AG04449 (cell line): ENCODE measurements at places on chromosomes 3 and 15.

DNA sequence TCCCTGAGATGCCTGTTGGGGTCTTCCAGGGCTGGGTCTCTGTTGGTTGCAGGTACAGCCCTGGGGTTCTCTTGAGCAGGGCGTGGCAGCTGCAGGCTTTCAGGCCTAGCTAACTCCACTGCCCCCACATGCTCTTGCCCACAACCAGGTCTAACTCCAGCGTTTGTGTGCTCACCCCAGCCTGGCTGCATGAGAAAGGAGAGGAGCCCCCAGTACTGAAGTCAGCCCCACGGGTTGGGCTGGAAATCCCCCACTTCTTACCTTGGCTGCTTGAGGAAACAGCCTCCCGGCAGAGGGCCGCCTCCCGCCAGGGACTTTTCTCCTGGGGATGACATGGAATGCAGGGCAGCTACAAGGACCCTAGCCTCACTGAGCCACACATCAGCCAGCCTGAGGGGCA, 16.7 kb upstream of the DLL4 start:
- DNase-seq = no peak

DNA sequence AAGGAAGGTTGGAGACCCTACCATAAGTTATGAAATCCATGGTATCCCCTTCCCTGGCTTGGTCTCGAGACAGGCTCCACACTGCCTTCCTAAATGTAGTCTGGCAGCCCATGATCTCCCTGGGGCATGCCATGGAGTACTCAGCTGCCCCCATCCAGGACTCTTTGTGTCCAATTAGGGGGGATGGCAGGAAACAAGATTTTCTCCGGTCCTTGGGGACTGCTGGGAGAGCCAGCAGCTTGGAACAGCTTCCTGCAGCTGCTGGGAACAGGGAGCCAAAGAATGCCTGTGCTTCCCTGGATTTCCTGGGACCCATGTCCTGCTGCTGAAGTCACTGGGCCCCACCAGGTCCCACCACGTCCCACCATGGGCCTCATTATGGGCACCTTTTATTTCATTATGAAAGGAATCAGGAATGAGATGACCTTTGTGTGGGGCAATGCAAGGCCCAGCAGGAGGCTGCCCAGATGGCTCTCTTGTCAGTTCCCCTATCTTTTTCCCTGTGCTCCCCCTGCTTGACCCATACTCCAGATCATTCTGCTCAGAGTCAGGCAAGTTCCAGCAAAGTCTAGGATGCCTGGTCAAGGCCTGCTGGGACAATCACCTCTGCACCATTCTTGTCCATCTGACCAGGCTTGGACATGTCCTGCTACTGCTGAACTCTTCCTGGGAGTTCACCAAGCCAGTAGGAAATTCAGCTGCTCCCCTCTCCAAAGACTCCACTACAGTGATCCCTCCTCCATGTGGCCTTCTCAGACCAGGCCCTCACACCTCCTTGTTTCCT, 15.0 kb upstream of the DAG1 start:
- DNase-seq = no peak

DNA sequence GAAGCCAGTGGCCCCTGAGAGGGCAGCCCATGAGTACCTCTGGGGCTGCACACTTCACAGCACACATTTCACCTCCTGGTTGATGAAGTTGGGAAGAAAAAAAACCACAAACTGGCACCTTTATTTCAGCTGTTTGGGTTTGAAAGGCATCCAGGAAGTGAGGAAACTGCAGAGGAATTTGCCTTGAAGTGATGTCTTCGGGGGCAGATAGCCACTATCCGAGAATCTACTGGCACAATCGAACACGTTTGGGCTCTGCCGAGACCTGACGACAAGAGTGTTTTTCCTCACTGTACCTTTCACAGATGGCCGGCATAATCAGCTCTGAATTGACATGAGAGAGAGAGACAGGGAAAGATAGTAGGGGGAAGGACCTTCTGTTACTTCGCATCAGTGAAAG, 59.7 kb downstream of the LRIG1 start:
- DNase-seq = no peak

GRCh38 chr3:113273011-113273410, 61.7 kb downstream of the BOC start:
- no peak for DNase-seq

DNA sequence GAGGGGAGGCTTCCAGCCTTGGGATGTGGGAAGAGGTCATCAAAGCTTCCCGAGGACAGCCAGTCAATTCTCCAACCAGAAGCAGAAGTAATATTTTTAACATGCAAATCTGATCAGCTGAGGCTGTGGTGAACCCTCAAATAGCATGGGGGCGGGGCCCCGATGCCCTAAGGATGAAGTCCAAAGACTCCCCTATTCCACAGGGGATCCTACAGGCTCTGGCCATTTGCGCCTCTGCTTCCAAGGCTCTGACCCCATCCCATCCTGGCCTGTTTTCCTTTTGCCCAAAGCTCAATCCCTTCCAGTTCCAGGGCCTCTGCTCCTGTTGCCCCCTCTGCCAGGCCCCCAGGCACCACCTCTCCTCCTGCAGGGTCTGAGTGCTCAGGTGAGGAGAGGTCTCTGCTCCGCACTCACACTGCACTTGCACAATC, 6.7 kb upstream of the CSK start:
- DNase-seq = no peak

GRCh38 chr3:52473026-52473425, 17.6 kb downstream of the NISCH start:
- DNase-seq = no peak

- no peak for DNase-seq
Measured at GRCh38 chr15:34749691-34750090, 5.1 kb downstream of the GJD2 start.

- DNase-seq = no peak
Measured at GRCh38 chr3:114022145-114022802, 34.1 kb downstream of the CCDC191 start.

DNA sequence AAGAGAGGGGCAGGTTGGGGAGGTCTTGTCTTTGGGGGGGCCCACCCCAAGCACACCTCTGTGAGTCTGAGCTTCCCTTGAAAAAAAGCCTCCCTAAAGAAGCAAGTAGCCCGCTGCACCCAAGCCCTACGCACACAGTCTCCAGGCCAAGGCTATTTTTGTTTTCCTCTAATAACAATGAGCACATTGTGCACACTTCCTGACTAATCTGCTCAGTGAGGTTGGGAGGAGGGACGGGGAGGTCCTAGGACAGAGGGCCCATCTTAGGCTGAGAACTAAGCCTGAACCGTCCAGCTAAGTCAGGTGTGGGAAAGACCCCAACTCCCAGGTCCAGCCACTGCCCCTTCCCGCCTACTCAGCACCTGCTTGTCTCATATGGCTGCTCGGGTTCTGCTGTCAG, 87.2 kb downstream of the HMG20A start:
- DNase-seq = no peak
